ENCODE measurements at places on chromosomes 12 and 14. TPM values are rescaled to one million over a fixed set of nuclear protein-coding genes. Genes with fewer than 3 reads are reported as not detected.

DNA sequence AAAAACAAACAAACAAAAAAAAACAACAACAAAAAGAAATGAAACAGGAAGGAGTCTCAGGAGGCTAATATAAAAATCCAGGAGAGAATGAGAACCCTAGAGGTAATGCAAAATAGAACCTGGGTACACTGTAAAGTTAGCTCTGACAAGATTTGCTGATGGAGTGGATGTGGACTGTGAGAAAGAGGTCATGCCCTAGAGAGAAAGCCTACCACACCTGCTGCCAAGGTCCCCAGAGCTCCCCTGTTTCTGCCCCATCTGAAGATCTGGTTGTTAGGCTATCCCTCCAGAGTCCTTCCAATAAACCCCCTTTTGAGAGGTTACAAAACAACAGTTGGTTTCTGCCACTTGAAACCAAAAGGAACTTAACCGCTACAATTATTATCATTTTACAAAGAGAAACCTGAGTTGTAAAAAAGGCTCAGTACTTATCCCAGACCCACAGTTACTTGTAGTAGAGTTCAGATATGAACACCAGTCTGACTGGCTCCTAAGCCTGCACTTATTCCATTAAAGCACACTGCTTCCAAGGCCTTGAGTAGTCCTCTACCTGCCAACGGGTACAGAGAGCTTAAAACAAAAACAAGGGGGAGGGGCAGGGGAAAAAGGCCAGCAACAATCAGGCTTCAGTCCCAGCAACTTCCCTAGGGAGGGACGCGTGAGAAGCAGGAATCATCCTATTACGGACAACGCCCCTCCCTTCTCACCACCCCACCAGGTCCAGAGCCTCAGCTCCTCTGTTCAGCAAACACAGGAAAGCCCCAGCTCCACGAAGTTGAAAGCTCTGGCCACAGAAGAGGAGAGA is 27.7 kb downstream of the PPP1R13B start:
- no peaks in the 10 kb centered on the region for H3K27me3 ChIP-seq
- DNase-seq, result peak; percentile 60
- no peak overlapping the region for H3K4me3 ChIP-seq
- H3K27ac ChIP-seq, result peak overlapping the region; percentile 55
- H3K4me1 ChIP-seq, result peaks cover 41% of the 10 kb centered on the region

DNA sequence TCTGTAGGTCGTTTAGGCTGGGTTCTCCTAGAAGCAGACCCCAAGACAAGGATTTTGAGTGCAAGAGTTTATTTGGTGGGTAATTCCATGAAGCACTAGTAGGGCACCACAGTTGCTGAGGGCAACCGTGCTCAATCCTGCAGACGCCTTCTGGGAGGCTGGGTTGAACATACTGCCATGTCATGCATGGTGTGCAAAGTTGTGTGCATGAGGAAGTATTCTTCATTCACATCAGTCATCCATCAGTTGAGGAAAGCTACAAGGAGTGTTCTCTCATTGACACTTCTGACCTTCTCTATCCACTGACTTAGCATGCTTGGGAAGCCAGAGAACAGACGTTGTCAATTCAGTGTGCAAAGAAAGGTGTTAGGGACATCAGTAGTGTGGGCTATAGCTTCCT is 179.2 kb downstream of the PTPN11 start:
- no peak overlapping the region for H3K27ac ChIP-seq
- H3K27me3 ChIP-seq, result peaks cover 5% of the 10 kb centered on the region
- no peaks in the 10 kb centered on the region for H3K4me1 ChIP-seq
- H3K4me3 ChIP-seq, result no peak overlapping the region

Gene CCDC88C
- 4.0 TPM for total RNA-seq

- peaks cover 8% of the 10 kb centered on the region for H3K4me1 ChIP-seq
- H3K4me3 ChIP-seq, result peak overlapping the region; percentile 84
- DNase-seq, result no peak
- no peaks in the 10 kb centered on the region for H3K27me3 ChIP-seq
- peak overlapping the region; percentile 26 for H3K27ac ChIP-seq
Observed at GRCh38 chr14:102138961-102139285, 774 bp upstream of the WDR20 start.

Gene EGLN3
- total RNA-seq, result 4.7 TPM

DNA sequence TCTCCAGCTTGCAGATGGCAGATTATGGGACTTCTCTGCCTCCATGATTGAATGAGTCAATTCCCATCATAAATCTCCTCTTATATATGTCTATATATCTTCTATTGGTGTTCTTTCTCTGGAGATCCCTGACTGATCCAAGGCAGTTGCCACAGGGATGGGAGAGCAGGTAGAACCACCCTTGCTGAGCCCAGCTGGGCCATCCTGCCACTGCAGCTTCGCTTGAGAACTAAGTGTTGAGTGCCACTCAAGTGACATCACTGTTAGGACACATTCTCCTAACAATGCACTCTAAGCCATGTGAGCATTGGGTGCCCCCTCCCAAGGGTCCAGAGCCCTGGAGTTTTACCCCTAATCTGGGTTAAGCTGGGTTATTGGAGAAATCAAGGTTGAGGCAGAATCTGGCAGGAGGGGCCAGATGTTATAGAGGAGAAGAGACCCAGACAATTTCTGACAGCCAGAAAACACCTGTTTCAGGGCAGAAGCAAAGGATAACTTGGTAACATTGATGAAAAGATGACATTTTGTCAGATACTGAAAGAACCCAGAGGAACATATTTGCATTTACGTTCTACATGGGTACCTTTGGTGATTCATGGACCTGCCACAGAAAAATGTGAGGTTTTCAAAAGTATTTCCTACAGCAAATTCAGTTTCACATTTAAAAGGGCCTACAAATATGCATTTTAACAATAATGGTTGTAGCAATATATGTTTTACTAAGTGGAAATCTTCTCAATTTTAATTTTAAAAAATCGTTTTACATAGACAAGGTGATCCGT is 57.2 kb upstream of the MAX start:
- no peak overlapping the region for H3K27ac ChIP-seq
- no peak overlapping the region for H3K4me3 ChIP-seq
- peaks cover 6% of the 10 kb centered on the region for H3K4me1 ChIP-seq
- no peak for DNase-seq
- H3K36me3 ChIP-seq, result no peaks in the 10 kb centered on the region
- no peaks in the 10 kb centered on the region for H3K27me3 ChIP-seq

DNA sequence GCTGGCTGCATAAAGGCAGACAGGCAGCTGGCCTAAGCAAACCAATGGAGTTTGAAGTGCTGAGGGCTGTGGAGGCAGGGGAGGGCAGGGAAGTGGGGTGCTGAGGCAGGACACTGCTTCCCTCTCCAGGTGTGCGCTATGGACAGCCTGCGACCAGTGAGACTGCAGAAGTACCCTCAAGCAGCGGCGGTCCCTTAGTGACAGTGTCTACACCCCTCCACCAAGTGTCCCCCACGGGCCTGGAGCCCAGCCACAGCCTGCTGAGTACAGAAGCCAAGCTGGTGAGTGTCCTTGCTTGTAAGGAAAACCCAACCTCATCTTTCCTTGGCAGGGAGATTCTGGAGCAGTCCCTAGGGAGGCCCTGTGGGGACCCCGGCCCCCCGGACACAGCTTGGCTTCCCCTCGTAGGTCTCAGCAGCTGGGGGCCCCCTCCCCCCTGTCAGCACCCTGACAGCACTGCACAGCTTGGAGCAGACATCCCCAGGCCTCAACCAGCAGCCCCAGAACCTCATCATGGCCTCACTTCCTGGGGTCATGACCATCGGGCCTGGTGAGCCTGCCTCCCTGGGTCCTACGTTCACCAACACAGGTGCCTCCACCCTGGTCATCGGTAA is 17.9 kb downstream of the HNF1A start:
- H3K27ac ChIP-seq, result no peak overlapping the region
- no peaks in the 10 kb centered on the region for H3K27me3 ChIP-seq
- DNase-seq, result no peak
- no peaks in the 10 kb centered on the region for H3K36me3 ChIP-seq
- no peak overlapping the region for H3K4me3 ChIP-seq

- DNase-seq, result no peak
- no peaks in the 10 kb centered on the region for H3K4me1 ChIP-seq
- no peaks in the 10 kb centered on the region for H3K36me3 ChIP-seq
- H3K4me3 ChIP-seq, result no peak overlapping the region
- no peak overlapping the region for H3K27ac ChIP-seq
Observed at GRCh38 chr14:20820063-20820904, 17.6 kb upstream of the RNASE1 start.

GRCh38 chr12:9143929-9144729 is 28.4 kb upstream of the A2M start:
- no peaks in the 10 kb centered on the region for H3K27me3 ChIP-seq
- H3K36me3 ChIP-seq, result no peaks in the 10 kb centered on the region
- H3K4me1 ChIP-seq, result no peaks in the 10 kb centered on the region
- no peak for DNase-seq
- H3K4me3 ChIP-seq, result no peak overlapping the region

GRCh38 chr14:55593698-55594097 is 13.7 kb downstream of the KTN1 start:
- no peaks in the 10 kb centered on the region for H3K36me3 ChIP-seq
- H3K27me3 ChIP-seq, result no peaks in the 10 kb centered on the region
- H3K4me1 ChIP-seq, result peaks cover 15% of the 10 kb centered on the region

- H3K4me1 ChIP-seq, result no peaks in the 10 kb centered on the region
- H3K27ac ChIP-seq, result no peak overlapping the region
- no peaks in the 10 kb centered on the region for H3K27me3 ChIP-seq
- no peaks in the 10 kb centered on the region for H3K36me3 ChIP-seq
- H3K4me3 ChIP-seq, result no peak overlapping the region
Observed at GRCh38 chr14:80638620-80639515, 302.7 kb downstream of the CEP128 start.

GRCh38 chr12:67651132-67651695 is 2.7 kb downstream of the DYRK2 start:
- DNase-seq, result no peak
- H3K4me3 ChIP-seq, result no peak overlapping the region
- H3K27me3 ChIP-seq, result no peaks in the 10 kb centered on the region
- no peak overlapping the region for H3K27ac ChIP-seq
- peaks cover 14% of the 10 kb centered on the region for H3K4me1 ChIP-seq

Gene KRT77
- total RNA-seq, result not detected

Gene NAA25
- 32.4 TPM for total RNA-seq

Gene HHIPL1
- total RNA-seq, result 2.9 TPM

Gene PRPH
- not detected for total RNA-seq

Gene BAZ1A
- 33.0 TPM for total RNA-seq

Gene PMCH
- not detected for total RNA-seq

Gene RNASE4
- total RNA-seq, result 23.9 TPM

DNA sequence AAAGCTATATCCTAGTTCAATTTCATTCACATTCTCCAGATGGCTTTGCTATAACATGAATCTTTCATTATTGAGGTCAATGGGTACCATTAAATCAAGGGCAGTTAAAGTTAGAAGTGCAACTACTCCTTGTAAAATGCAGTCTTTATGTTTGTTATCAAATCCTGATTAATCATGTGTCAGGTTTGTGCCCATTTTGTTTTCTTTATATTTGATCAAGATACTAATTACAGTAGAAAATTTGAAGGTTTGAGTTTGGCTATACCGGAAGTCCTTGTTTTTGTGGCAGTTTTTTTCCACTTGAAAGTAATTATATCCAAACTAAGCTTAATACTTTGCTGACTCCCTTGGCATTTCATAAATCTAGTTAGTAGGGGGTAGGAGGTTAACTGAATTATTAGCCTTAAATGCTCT is 513.0 kb downstream of the DIO2 start:
- no peaks in the 10 kb centered on the region for H3K36me3 ChIP-seq
- no peaks in the 10 kb centered on the region for H3K4me1 ChIP-seq
- H3K27me3 ChIP-seq, result no peaks in the 10 kb centered on the region
- no peak for DNase-seq
- H3K27ac ChIP-seq, result no peak overlapping the region

- no peak for DNase-seq
- H3K27ac ChIP-seq, result no peak overlapping the region
- no peaks in the 10 kb centered on the region for H3K4me1 ChIP-seq
- H3K27me3 ChIP-seq, result no peaks in the 10 kb centered on the region
Observed at GRCh38 chr12:10159280-10159679, 12.7 kb downstream of the OLR1 start.

- DNase-seq, result no peak
- no peaks in the 10 kb centered on the region for H3K36me3 ChIP-seq
- no peaks in the 10 kb centered on the region for H3K27me3 ChIP-seq
- no peak overlapping the region for H3K27ac ChIP-seq
- no peak overlapping the region for H3K4me3 ChIP-seq
Observed at GRCh38 chr14:85288041-85288440, 241.9 kb upstream of the FLRT2 start.

- no peaks in the 10 kb centered on the region for H3K27me3 ChIP-seq
- peak overlapping the region; percentile 54 for H3K4me3 ChIP-seq
- H3K4me1 ChIP-seq, result peaks cover 6% of the 10 kb centered on the region
- H3K27ac ChIP-seq, result peak overlapping the region; percentile 69
Observed at GRCh38 chr12:25436206-25437030, 116.7 kb downstream of the LMNTD1 start.

DNA sequence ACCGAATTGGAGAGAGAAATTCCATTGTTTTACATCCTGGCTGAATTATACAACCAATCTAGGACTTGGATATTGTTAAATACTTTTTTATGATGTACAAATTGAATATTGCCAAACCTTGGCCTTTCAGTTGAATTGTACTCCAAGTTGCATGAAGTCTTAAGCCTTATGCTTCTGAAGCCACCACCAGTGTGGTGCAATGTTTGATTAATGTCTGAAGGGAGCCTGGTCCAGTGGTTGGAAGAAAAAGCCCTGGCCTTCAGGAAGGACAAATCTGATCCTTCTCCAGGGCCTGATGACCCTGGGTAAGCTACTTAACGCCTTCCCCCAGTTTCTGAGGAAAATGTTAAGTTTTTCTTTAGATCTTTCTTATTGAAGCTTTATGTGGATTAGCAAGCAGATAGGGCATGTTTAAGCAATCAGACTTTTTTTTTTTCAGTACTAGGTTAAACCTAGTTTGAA is 72.0 kb downstream of the PAPOLA start:
- no peaks in the 10 kb centered on the region for H3K27me3 ChIP-seq
- peaks cover 16% of the 10 kb centered on the region for H3K4me1 ChIP-seq
- no peak for DNase-seq
- no peaks in the 10 kb centered on the region for H3K36me3 ChIP-seq

- no peaks in the 10 kb centered on the region for H3K4me1 ChIP-seq
- no peaks in the 10 kb centered on the region for H3K36me3 ChIP-seq
- H3K4me3 ChIP-seq, result no peak overlapping the region
- H3K27ac ChIP-seq, result no peak overlapping the region
- no peak for DNase-seq
- no peaks in the 10 kb centered on the region for H3K27me3 ChIP-seq
Observed at GRCh38 chr14:87052646-87053225, 940.2 kb downstream of the GALC start.

Gene PRH2
- 0.22 TPM for total RNA-seq

Gene CCNK
- 16.0 TPM for total RNA-seq

GRCh38 chr14:64463195-64463594 is 2.1 kb upstream of the AKAP5 start:
- no peak overlapping the region for H3K27ac ChIP-seq
- no peaks in the 10 kb centered on the region for H3K36me3 ChIP-seq
- no peaks in the 10 kb centered on the region for H3K27me3 ChIP-seq
- no peak for DNase-seq
- no peak overlapping the region for H3K4me3 ChIP-seq

- DNase-seq, result no peak
- no peaks in the 10 kb centered on the region for H3K36me3 ChIP-seq
- no peaks in the 10 kb centered on the region for H3K27me3 ChIP-seq
- H3K27ac ChIP-seq, result no peak overlapping the region
- no peaks in the 10 kb centered on the region for H3K4me1 ChIP-seq
Observed at GRCh38 chr14:41960281-41960680, 353.6 kb downstream of the LRFN5 start.

All from adrenal gland (tissue), 19 donors.